T-helper 17 cell (primary cell): ENCODE measurements at places on chromosomes 3 and 15. TPM values are rescaled to one million over a fixed set of nuclear protein-coding genes. Genes with fewer than 3 reads are reported as not detected.

The OTOL1 gene
- not detected for total RNA-seq

The TM4SF4 gene
- not detected for total RNA-seq

The TP53BP1 gene
- total RNA-seq, result 48.0 TPM

The MORC1 gene
- 0.68 TPM for total RNA-seq

GRCh38 chr3:197349368-197349767 lies 51.0 kb upstream of the DLG1 start:
- DNase-seq, result no peak

DNA sequence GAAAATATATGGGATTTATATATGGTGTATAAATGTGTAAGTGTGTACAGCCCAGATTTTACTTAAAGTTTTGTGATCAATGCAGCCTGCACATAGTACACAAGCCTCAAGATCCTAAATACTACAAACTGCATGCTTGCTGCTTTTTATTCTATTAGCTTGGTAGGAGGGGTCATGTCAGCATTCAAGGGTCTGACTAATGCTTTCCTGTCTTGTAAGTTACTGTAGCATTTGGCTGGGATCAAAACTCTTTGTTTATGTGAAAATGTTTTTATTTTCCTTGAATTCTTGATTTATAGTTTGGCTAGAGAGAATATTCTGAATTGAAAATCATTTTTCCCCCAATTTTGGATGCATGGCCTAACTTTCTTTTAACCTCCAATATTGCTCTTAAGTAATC lies 370.9 kb downstream of the NSUN3 start:
- no peak for DNase-seq

- DNase-seq, result no peak
Measured at GRCh38 chr3:184586851-184587250, 25.3 kb downstream of the EPHB3 start.

DNA sequence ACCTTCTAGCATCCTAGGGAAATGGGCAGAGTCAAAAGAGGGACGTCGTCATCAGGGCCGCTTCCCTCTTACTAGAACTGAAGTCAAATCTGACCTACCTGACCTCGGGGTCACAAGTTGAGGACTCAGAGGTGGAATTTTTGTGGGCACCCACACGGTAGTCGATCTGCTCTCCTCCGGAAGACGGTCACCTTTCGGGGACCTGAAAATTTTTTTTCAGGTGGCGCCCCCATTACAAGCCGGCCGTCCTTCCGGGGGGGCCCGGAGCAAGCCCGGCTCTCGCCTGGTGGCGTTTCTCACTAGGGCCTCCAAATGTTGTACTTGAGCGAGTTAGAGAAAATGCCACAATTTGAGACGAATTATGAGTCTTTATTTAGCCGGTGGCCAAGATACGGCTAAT lies 157.5 kb upstream of the FRG2C start:
- DNase-seq, result no peak

GRCh38 chr3:194107107-194107506 lies 28.8 kb upstream of the HES1 start:
- no peak for DNase-seq

DNA sequence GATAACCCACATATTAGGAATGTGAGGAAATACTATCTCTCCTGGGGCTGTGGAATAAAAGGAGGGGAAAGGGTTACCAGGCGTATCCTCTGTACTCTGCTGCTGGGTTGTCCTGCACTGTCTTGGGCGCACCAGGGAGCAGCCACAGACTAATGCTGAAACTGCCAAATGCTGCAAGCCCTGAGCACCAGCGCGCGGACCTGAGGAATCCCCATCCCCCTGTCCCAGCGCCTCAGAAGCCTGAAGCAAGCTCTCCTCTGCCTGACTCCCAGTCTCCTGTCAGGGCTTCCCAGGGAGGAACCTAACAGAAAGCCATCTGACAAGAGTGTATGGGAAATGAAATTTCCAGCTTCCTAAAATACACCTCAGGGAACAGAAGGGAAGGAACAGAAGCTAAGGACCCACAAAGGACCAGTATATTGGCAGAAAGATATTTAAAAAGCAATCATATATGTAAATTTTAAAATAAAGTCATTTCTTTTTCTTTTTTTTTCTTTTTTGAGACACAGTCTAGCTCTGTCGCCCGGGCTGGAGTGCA lies 158.3 kb upstream of the C2CD4B start:
- no peak for DNase-seq

GRCh38 chr3:197038679-197039462 lies 9.3 kb upstream of the MELTF start:
- DNase-seq, result no peak

- no peak for DNase-seq
Measured at GRCh38 chr3:88149101-88149508, 654 bp upstream of the C3orf38 start.

- DNase-seq, result no peak
Measured at GRCh38 chr3:179681492-179682263, 28.8 kb downstream of the USP13 start.
